Keratinocyte (primary cell): ENCODE measurements at places on chromosomes 11 and 22.
A peak's percentile ranks its signal among the peaks of the same experiment; 100 is the strongest.

DNA sequence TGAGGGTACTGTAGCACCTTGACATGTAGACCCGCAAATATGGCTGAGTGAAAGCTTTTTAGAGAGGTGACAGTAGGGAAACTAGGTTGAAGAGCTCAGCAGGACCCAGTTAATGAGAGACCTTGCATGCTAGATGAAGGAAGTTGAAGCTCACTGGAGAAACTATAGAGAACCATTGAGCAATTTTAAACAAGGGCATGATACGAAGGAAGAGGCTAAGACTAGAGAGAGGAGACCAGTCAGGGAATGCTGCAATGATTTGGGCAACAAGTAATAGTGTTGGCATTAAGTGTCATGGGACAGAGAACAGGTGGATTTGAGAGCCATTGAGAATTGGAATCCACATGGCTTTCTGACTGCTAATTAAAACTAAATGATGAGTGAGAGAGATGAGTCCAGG is 4.1 kb downstream of the OLFML1 start:
- no peak for DNase-seq

DNA sequence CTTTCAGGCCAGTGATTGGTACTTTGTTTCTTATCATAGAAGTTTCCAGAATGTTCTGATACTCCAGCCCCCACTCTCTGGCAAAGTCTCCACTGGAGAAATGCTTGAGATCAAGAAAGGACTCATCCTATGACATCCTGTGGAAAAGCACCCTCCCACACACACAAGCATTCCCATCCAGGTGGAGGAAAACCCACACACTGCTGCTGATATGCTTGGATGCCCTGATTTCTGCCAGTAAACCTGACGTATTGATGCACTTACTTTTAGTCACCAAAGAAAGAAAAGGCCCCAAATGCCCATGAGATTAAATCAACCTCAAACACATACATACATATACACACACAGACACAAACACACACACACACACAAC is 9.2 kb upstream of the SLC5A12 start:
- DNase-seq: no peak

DNA sequence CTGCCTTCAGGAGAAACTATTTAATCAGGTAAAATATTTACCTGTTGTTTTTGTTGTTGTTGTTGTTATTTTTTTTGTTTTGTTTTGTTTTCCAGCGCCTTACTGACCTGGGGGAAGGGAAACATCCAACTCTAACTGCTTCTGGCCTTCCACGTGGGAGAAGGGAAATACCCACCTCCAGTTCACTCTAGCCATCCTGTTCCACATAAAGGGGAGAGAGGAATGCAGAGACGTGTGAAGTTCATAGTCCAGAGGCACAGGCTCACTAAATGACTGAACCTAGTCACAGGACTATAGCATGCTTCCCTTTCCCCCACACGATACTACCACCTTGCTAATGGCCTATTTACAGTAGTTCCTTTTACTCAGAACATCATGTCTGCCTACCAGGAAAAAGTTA is 72.4 kb upstream of the VSTM5 start:
- DNase-seq: no peak

DNA sequence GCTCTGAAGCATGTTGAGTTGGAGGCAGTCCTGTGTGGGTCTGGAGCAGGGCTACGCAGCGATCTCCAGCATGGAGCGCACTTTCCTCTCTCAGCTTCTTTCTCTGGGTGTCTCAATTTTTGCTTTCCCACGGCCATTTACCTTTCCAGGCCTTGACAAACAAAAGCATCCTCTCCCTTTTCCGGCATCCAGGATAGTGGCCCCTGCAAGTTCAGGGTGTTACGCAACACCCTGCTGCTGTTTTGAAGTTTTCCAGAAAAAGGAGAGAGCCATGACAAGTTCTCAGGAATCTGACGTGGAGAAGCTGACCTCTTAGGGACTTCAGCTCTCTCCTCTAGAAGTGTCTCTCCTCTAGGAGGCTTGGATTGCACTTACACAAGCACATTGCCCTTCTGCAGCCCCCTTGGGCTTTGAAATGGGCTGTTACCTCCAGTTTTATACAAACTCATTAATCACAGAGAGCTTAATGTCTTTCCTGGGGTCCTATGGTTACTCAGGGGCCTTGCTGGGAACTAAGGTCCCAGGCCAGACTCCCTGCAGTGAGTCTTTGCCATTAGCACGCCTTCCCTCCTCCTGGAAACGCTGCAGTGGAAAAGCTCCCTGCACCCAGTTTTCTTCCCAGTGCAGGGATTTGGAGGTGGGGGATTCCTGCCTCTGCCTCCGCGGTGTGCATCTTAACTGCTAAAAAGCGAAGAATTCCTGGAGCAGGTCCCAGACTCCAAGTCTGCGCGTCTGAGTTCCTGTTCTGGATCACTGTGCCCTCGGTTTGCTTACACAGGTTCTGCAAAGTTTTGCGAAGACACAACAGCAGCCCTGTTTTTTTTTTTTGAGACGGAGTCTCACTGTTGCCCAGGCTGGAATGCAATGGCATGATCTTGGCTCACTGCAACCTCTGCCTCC is 80.4 kb downstream of the BARX2 start:
- no peak for DNase-seq

GRCh38 chr11:68994161-68994893 is 13.5 kb upstream of the MRGPRD start:
- no peak for DNase-seq

DNA sequence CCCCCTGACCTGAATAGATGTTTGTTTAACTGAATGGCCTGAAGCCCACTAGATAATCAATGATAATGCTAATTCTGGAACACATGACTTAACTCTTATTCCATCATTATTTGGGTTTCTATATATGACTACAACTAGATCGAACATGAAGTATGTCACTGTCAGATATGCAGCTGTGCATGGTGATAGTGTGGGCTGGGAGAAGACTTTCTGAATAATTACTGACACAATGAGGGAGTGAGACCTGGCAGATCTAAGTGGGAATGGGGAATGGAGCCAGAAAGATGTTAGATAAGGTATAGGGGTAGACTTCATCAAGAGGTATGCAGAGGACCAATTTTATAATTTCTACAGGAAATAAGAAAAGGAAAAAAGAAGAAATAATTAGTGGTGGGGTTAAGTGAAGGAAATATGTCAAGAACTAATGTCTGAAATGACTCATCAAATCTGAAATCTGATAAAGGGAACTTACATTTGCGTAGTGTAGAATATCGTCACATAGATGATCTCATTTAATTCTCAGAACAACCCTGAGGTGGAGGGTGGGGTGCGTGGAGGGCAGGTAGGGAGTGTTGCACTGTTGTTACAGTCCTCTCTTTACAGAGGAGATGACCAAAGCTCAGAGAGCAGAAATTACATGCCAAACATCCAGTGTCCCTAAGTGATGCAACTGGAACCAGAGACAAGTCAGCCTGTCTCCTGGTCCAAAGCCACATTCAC is 68.2 kb upstream of the EED start:
- DNase-seq: no peak

- no peak for DNase-seq
Measured at GRCh38 chr22:35839841-35840301, 122.2 kb downstream of the APOL5 start.

- no peak for DNase-seq
Measured at GRCh38 chr11:57456960-57457642, 3.2 kb upstream of the RTN4RL2 start.

DNA sequence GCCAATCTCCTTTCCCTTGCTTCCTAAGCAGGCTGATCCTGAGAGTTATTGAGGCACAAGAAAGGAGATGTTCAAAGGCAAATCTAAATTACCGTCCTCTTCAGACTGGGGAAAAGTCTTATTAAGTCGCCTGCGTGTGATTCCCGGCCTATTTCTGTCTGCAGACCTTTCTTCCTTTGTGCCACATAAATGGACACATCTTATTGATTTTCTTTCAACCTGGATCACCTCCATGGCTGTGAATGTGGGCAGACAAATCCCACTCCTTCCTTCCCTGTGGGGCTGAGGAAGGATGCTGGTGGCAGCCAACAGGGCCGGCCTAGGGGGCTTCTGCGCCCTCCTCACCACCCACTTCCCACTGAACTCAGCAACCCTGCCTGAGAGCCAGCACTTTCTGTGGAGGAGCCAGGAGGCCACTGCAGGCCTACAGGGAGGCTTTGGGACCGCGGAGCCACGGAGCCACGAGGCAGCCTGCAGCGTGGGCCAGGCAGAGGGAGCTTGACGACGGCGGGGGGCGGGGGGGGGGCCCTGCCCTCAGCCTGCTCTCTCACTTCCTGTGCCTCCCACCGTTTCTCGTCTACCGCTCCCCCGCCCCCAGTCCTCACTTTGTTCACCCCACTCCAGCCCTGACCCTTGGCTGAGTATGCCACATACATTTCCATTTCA is 73.6 kb upstream of the LMO1 start:
- no peak for DNase-seq

- no peak for DNase-seq
Measured at GRCh38 chr11:62069374-62069773, 54.4 kb upstream of the INCENP start.

DNA sequence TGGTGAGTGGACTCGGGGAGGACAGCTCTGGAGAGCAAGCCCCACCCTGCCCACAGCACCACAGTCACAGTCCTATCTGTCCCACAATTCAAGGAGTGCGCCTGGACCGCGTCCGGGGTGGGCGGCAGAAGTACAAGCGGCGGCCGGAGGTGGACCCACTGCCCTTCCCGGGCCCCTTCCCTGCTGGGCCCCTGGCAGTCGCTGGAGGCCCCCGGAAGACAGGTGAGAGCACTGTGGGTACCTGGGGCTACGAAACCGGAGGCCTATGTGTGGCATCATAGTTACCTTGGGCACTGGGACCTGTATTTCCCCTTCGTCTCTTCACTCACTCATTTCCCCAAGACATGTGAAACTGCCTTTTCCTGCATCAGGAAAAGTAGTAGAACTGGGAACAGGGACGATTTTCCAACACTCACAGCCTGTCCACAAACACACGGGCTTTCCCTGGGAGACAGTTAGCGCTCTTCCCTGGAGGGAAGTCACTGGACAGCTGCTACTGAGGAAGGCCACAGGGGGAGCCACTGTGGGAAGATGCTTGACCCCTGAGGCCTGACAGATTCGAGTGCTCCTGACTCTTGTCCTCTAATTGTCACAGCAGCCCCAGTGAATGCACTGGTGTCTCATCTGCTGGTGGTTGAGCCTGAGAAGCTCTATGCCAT is 3.1 kb downstream of the TRMT112 start:
- no peak for DNase-seq

DNA sequence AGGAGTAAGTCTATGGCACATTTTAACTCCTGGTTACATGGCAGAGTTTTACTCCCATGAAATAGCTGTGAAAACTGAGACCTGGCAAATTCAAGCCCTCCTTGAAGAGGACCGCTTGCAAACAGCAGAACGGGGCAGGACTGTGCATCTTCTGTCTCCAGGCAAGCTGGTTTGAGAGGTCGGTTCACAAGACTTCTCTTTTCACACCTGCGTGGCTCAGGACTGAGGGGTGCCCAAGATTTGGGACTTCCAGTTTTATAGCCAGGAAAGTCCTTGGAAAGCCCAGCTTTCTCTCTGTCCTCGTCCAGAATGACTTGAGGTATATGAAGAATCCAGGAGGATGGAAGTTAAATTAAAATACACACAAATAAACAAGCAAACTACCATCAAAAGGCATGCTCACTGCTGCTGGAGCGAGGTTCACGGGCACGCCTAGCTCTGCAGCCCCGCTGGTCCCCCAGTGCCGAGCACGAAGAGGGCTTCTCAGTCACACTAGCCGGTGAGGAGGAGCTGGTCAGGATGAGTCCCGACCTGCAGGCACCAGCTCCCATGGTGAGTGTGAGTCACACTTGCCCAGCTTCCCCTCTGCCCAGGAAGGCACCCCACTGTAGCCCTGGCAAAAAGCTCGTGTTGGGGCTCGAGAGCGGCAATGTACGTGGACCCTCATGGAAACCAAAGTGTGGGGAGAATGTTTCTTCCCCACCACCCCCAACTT is 1382.4 kb downstream of the BRD1 start:
- DNase-seq: no peak

GRCh38 chr11:62081378-62082291 is 42.2 kb upstream of the INCENP start:
- DNase-seq: peak; percentile 15

GRCh38 chr11:13316528-13316961 is 39.0 kb downstream of the BMAL1 start:
- no peak for DNase-seq

- DNase-seq: no peak
Measured at GRCh38 chr11:128957202-128957482, 14.5 kb upstream of the TP53AIP1 start.

DNA sequence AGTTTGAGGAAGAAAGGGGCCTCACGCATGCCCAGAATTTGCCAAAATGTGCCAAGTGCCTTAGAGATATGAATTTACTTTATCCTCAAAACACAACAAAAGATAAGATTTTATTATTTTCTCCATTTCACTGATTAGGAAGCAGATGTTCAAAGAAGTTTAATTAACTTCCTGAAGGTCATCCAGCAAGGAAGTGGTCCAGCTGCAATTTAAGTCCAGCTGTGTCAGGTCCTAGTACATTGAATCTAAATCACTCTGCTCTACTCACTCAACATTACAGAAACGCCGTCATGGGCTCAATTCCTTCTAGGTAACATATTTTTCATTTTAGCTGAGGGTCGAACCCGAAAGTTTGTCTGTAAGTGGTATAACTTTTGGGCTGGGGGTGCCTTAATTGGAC is 115.4 kb downstream of the CCDC34 start:
- no peak for DNase-seq

GRCh38 chr11:61639816-61640443 is 40.3 kb upstream of the DAGLA start:
- DNase-seq: no peak

GRCh38 chr11:130710021-130710420 is 206.3 kb downstream of the SNX19 start:
- DNase-seq: no peak

GRCh38 chr11:110465231-110465630 is 35.5 kb downstream of the FDX1 start:
- no peak for DNase-seq

GRCh38 chr11:35914816-35915215 is 29.0 kb upstream of the LDLRAD3 start:
- no peak for DNase-seq

- no peak for DNase-seq
Measured at GRCh38 chr11:66227700-66228099, 40.7 kb upstream of the RAB1B start.

GRCh38 chr11:6566704-6567370 is 36.6 kb downstream of the RRP8 start:
- DNase-seq: no peak

DNA sequence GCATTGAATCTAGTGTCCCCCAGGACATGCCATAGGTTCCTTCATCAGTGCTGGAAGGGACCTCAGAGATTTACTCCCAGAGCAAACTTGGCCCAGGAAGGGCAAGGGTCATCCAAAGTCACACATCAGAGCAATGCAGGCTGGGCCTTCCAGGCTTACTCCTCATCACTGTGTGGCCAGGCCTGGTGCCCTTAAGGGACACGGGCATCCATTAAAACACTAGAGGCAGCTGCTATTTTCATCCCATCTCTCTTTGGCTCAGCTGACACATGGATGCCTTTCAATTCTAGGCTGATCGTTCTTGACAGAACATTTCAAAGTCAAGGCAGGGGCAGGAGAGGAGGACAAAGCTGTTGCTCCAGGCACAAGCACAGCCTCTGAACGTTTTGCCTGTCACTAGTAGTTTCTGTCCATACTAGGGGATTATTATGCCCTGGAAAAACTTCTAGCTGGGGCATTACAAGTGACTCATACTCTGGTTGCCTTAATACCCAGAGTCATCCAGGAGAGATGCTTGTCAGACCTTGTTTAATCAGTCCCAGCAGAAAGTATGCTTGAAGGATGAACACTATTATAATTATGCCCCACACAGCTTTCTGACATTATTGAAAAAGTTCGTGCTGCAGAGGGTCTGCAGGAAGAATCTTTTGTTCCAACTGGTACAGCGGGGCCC is 240.3 kb downstream of the TENM4 start:
- no peak for DNase-seq

- DNase-seq: no peak
Measured at GRCh38 chr11:12845739-12846358, 163.3 kb upstream of the RASSF10 start.

- no peak for DNase-seq
Measured at GRCh38 chr11:107996006-107996776, 12.5 kb upstream of the CUL5 start.
